ENCODE measurements at places on chromosomes 2 and 18.

- DNase-seq: no peak
These were observed 477.8 kb downstream of the CDH2 start for GRCh38 chr18:27699137-27699536.

DNA sequence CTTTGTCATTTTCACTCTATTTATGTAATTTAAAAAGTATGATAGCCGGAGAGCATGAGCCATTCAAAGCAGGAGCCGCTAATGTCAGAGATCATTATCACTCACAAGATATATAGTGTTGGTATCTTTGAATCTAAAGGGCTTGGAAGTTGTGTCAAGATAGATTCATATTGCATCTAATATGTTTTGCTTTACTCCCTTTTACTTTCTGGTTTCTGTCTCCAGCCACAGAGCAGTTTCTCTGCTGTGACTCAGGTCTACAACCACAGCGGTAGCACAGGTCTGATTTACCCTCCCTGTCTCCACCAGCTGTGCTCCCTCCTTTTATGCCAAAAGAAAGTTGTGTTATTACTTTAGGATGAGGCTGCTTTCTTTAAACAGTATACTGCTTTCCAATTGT, 424.0 kb downstream of the ARHGAP15 start:
- no peak for DNase-seq

GRCh38 chr2:43397411-43397810, 171.0 kb upstream of the ZFP36L2 start:
- DNase-seq: no peak

DNA sequence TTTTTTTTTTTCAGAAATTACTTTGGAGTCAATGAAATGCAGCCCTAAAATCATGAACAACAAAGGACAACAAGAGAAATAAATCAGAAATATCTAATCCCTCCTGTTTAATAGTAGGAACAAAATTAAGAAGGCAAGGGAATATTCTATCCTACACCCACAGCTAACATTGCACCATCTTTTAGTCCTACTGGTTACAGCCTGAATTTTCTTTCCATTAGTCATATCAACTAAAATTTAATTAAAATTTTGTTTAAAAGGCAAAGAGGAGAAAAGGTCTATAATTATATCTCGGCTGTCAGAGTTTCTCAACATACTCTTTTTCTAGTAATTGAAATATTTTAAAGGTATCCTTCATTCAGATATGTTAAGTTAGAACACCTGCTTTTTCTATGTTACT, 61.9 kb downstream of the DTNA start:
- no peak for DNase-seq

DNA sequence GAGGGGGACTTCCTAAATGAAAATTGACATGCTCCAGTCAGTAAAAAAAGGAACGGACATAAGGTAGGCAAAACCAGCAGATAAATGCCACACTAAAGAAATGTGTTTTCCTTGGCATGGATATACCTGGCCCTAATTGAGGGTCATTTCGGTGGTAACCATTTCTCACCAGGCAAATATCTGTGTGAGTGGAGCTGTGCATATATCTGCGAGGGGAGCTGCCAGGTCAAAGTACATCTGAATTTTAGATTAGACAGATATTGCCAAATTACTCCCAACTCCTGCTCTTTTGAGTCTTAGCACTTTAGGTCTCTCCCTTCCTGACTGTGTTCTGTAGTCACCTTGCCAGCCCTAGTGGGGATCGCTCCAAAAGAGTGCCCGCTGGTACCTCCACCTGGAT, 204.2 kb downstream of the SH3BP4 start:
- DNase-seq: no peak

GRCh38 chr2:205686056-205686782, 3.9 kb downstream of the NRP2 start:
- no peak for DNase-seq

DNA sequence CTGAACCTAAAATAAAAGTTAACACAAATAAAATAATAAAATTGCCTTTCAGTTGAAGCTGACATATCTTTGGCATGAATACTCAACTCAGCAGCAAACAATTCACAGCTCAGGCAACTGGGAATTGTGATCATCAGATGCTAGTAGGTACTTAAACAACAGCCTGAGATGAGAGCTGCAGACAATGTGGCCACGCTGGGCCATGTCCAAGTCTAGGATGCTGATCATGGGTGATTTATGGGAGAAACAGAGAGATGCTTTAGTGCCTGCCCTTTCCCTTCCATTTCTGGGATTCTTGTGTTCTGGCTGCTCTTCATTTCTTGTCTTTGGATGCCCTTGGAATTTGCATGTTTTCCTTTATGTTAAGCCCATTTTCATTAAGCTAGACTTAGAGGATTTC, 212.4 kb upstream of the CWC22 start:
- DNase-seq: no peak

- DNase-seq: no peak
These were observed 482.0 kb upstream of the LRRTM1 start for GRCh38 chr2:80786584-80786983.

DNA sequence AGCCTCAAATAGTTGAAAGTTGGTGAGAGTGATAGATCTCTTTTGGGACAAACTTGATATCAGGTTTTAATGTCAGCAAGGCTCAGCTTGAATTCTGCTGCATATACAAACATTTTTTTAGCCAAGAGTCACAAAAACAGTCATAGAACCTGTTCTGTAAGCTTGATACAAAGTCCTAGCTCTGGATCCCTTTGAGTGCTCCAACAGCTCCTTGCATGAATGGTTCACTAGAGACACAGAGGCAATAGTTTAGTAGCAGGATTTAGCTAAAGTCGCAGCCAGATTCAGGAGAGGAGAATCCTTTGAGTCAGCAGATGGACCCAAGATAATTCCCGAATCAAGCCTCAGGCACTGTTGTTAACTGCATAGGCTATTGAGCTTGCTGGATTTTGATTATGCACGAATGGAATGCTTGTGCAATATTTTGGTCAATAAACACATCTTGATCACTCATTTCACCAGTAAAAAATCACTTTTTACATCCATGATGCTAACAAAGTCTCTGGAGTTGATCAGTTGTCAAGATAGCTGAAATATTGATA, 148.6 kb downstream of the KLHL14 start:
- no peak for DNase-seq

DNA sequence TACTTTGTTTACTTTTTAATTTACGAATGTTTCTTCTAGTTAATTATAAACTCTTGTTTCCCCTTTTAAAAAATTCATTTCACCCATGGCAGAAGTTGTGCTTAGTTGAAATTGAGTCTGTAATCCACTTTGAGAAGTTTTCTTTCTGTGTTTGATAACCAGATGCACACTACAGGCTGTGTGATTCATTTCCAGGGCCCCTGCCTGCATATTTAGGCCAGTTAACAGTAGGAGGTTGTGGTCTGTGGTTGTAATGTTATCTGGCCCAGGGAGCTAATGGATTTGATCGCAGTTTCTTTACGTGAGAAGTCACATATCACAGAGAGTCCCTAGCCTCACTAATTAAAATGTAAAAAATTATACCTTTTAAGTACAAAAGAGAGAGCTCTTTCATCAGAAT, 3.3 kb downstream of the CDH7 start:
- DNase-seq: peak; percentile 11

DNA sequence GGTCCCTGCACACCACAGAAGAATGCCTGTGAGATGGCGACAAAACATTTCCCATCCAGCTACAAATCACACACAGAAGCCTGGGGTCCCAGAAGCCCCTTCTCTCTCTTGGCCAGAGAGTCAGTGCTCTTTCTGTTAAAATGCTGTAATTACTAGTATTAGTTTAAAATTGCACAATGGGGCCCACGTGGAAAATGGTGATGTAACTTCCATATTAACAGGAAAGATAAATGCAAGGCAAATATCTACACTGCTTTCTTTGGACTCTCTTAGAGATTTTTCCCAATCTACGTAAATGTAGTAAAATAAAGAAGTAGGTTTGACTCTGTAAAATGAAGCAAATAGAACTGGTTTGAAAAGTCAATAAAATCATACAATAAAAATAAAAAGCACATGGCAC, 113.9 kb upstream of the TFCP2L1 start:
- DNase-seq: no peak

- no peak for DNase-seq
These were observed 104.0 kb upstream of the PARD3B start for GRCh38 chr2:204441316-204441715.

GRCh38 chr18:1779587-1779986, 791.7 kb downstream of the METTL4 start:
- no peak for DNase-seq

- DNase-seq: peak; percentile 88
These were observed 164.3 kb downstream of the LTBP1 start for GRCh38 chr2:33111002-33111446.

DNA sequence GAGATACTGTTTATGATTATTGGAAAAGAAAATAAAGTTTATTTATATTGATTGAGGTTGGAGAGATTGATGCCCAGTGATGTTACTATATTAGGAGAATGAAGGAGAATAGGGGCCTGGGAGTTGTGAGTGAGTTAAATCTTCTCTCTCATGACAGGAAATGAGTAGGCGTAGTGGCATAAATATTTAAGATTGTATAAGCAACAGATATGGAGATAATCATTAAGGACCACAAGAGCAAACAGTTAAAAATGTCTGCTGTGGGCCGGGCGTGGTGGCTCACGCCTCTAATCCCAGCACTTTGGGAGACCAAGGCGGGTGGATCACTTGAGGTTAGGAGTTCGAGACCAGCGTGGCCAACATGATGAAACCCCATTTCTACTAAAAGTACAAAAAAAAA, 62.7 kb downstream of the PTRHD1 start:
- peak; percentile 61 for DNase-seq

DNA sequence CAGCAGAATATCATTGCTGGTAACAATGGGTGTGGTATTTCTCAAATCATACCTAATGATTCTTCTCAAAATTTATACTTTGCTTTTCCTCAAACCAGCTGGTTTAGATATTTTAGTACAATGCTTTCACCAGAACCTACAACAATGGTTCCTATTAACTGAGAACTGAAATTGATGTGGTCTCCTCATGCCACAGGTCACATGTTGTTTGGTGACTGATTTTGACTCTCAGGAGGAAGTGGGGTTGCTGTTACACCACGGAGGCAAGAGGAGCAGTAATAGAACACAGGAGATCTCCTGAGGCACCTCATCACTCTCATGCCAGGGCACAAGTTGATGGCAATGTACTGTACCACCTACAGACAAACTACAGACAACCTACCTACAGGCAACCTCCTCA, 3.0 kb upstream of the CEP68 start:
- DNase-seq: no peak

DNA sequence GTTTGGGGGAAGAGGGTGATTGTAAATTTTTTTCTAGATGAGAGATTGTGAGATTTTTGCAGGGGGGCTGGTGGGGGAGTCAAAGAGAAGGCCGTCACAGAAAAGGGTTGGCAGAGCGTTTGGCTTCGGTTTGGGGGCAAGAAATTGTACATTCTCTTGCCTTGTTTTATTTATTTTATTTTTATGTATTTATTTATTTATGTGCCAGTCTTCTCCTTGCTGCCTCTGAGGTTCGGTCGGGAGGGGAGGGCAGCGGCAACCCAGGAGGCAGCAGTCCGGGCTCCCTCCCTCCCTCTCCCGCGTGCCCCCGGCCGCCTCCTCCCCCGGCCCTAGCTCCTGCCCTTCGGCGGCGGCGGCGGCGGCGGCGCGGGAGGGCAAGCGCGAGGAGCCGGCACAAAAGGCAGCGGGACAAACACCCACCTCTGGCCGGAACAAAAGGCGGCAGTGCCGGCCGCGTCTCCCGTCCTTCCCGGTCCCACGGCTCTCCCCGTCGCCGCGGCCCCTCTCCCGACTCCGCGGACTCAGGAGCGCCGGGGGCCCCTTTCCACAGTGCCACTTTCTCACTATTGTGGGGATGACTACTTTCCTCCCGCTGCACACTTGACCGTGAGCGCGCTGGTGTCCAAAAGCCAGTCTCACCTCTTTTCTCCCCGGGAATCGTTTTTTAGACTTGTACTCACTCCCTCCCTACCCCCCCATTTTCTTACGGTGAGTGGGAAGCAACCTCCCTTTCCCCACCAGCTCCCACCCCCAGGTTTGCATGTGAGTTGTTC, 1.2 kb downstream of the BCL11A start:
- DNase-seq: no peak

- no peak for DNase-seq
These were observed 411 bp downstream of the NARS1 start for GRCh38 chr18:57621246-57621604.

DNA sequence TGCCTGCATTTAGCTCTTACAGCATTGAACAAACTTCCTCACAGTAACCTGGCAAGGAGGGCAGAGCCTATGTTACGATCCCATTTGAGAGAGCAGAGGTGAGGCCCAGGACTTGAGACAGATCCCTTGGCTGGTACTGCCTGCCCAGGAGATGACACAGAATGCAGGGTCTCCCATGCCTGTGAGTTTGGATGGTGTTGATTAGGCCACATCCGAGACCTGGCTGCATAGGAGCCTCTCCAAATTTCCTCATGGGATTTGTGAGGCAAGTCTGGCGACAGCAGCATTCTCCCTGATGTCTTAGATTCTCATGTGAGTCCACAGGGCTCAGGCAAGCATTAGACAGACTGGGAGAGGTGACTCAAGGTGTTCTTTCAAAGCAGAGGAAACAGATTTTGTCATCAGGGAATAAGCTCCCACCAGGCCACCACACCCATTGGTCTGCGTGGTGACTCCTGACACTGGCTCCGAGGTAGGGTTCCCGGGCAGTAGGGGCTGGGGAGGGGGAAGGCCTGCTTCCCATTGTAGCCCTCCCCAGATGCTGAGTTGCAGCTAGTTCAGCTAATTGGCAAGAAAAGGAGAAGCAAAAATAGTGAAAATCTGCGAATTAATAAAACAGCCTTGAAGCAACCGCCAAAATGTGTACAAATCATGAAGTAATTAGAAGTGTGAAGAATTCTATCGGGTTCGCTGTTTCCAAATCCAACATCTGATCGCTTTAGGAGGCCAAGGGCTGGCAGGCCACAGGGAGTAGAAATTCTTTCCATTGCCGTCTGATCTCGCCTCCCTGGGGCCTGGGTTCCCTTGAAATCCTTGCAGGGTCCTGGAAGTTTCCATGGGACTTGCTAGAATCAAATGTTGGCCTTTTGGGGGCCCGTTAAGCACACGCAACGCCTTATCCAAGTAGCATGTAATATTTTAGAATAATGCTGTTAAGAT, 68.0 kb downstream of the MAPK4 start:
- no peak for DNase-seq
